ENCODE measurements at places on chromosomes 2 and 18.

DNA sequence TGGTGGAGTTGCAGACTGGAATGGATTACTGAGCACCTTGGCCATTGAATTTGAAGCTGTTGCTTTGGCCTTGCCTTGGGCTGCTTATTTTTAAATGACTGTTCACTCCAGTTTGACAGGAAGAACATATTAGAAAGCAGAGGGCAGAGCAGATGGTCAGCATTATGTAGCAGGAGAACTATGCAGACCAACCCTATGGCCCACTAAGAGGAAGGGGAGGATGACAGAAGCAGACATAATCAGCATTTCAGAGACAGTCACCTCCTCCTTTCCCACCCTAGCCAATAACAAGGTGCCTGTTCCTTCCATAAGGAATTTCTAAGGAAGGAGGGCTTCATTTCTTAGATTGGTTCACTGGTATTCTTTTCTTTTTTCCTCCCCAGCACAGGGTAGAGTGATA, 2.4 kb downstream of the CHRNA1 start:
- no peaks in the 10 kb centered on the region for H3K36me3 ChIP-seq
- no peak overlapping the region for H3K4me3 ChIP-seq
- no peaks in the 10 kb centered on the region for H3K4me1 ChIP-seq
- no peak overlapping the region for H3K27ac ChIP-seq

- H3K27me3 ChIP-seq = no peaks in the 10 kb centered on the region
- H3K36me3 ChIP-seq = no peaks in the 10 kb centered on the region
- no peaks in the 10 kb centered on the region for H3K4me1 ChIP-seq
- no peak overlapping the region for H3K4me3 ChIP-seq
Observed at GRCh38 chr18:37764541-37765288, 199.1 kb upstream of the CELF4 start.

GRCh38 chr2:20313659-20314058, 37.0 kb downstream of the PUM2 start:
- H3K27ac ChIP-seq = no peak overlapping the region
- no peak overlapping the region for H3K4me3 ChIP-seq
- H3K27me3 ChIP-seq = no peaks in the 10 kb centered on the region
- H3K4me1 ChIP-seq = no peaks in the 10 kb centered on the region
- DNase-seq = no peak
- peaks cover 2% of the 10 kb centered on the region for H3K36me3 ChIP-seq

- H3K4me1 ChIP-seq = no peaks in the 10 kb centered on the region
- no peak for DNase-seq
- H3K27ac ChIP-seq = no peak overlapping the region
- H3K4me3 ChIP-seq = no peak overlapping the region
- no peaks in the 10 kb centered on the region for H3K27me3 ChIP-seq
- no peaks in the 10 kb centered on the region for H3K36me3 ChIP-seq
Observed at GRCh38 chr2:182649316-182649715, 66.7 kb upstream of the DNAJC10 start.

- no peaks in the 10 kb centered on the region for H3K36me3 ChIP-seq
- H3K4me1 ChIP-seq = no peaks in the 10 kb centered on the region
- no peak overlapping the region for H3K27ac ChIP-seq
- DNase-seq = no peak
Observed at GRCh38 chr2:172311921-172312345, 115.5 kb upstream of the ITGA6 start.

DNA sequence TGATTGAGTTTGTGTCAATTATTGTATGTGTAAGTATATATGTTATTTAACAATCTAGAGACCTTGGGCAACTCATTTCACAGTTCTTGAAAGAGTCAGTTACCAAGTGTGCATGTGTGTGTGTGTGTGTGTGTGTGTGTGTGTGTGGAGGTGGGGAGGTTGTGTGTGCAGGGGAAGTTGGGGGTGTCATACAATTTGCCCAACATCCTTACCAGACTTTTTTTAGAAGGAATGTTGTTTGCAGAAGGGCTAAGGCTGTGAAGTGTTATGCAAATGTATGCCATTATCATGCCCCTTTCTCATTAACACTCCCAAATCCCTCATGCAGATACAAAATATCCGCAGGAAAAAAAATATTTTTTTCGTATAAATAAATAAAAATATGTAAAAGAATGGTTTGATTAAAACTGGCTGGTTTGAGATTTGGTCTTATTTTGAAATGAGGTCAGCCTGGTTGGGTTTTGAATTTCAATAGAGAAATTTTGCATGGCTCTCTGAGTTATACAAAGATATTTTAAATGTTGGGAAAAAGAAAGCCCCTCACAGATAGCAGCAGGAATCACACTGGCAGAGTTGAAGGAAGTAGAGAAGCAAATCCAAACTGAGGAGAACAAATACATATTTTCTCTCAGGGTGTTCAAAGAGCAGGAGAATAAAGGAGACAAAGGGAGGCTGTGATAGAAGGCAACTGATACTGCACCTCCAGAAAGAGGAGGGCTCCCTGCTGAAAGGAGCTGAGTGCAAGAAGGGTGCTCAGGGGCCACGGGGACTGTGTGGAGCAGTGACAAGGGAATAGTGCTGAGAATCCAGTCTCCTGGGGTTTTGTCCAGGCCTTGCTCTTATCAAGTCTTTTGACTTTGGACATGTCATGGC, 1365.5 kb upstream of the CELF4 start:
- no peak for DNase-seq
- no peaks in the 10 kb centered on the region for H3K27me3 ChIP-seq

GRCh38 chr2:55949211-55949610, 25.6 kb upstream of the EFEMP1 start:
- no peaks in the 10 kb centered on the region for H3K27me3 ChIP-seq
- H3K36me3 ChIP-seq = no peaks in the 10 kb centered on the region
- no peaks in the 10 kb centered on the region for H3K4me1 ChIP-seq

GRCh38 chr2:139020287-139020686, 240.1 kb upstream of the NXPH2 start:
- H3K4me1 ChIP-seq = no peaks in the 10 kb centered on the region
- DNase-seq = no peak
- H3K27me3 ChIP-seq = no peaks in the 10 kb centered on the region
- no peak overlapping the region for H3K4me3 ChIP-seq

DNA sequence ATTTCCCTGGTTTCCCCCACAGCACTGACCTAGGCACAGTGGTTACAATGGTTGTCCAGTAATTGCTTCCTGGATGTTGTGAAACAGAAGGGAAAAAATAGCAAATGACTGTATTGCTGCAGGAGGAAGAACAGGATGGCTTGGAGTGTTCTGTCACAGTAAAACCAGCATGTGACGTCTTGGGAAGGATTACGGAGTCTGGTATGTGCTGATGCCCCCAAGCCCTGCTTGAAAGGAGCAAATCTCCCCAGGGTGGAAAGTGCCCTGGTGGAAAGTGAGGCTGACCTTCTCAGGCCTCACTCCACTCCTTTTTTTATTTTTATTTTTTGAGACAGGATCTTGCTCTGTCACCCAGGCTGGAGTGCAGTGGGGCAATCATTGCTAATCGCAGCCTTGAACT, 7.8 kb downstream of the RAB11FIP5 start:
- DNase-seq = no peak
- no peaks in the 10 kb centered on the region for H3K36me3 ChIP-seq
- H3K4me1 ChIP-seq = peaks cover 7% of the 10 kb centered on the region
- no peak overlapping the region for H3K27ac ChIP-seq
- H3K4me3 ChIP-seq = no peak overlapping the region

DNA sequence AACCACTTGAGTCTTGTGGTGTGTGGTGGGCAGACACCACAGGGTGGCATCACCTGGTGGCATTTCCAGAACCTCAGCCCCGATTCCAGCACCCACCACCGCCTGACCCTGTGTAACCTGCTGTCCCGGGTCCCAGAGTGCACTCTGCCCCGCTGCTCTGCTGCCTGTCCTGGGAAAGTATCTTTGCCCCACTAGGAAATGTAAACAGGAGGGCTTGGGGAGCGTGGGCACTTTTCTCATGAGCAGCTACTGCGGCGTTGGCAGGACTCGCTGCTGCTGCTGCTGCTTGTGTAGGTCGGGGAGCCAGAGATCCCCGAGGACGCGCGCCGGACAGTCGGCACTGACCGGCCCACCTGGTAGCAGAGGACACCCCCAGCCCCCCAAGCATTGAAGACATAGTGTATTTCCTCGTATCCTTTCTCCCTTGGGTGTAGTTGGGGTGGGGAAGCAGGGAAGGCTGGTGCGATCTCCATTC, 13.4 kb downstream of the DTYMK start:
- H3K4me3 ChIP-seq = no peak overlapping the region
- H3K27ac ChIP-seq = no peak overlapping the region
- no peak for DNase-seq
- H3K4me1 ChIP-seq = no peaks in the 10 kb centered on the region
- H3K36me3 ChIP-seq = peaks cover 32% of the 10 kb centered on the region

GRCh38 chr2:59177748-59178147, 936.6 kb upstream of the FANCL start:
- H3K36me3 ChIP-seq = no peaks in the 10 kb centered on the region
- no peak for DNase-seq
- H3K4me3 ChIP-seq = no peak overlapping the region
- H3K4me1 ChIP-seq = no peaks in the 10 kb centered on the region
- no peaks in the 10 kb centered on the region for H3K27me3 ChIP-seq

- H3K27me3 ChIP-seq = no peaks in the 10 kb centered on the region
- H3K27ac ChIP-seq = no peak overlapping the region
- H3K4me3 ChIP-seq = no peak overlapping the region
- H3K36me3 ChIP-seq = no peaks in the 10 kb centered on the region
Observed at GRCh38 chr2:152577579-152577978, 139.7 kb downstream of the PRPF40A start.

DNA sequence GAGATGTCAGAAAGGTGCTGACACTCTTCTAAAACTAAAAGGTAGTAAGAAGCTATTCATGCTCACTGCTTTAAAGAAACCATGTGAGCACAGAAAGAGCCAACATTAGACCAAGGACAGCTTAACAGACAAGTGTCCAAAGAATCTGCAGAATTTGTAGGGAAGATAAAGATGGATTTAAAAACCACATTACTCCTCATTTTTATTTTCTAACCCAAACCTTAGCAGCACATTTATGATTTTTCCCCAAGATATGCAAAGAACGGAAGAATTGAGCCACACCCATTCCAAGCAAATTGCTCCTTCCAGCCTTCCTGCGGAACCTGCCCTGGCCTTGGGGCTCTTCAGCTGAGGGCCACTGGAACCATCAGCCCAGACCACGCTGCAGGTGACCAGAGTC, 26.9 kb downstream of the MBP start:
- no peak overlapping the region for H3K4me3 ChIP-seq
- H3K27me3 ChIP-seq = no peaks in the 10 kb centered on the region
- H3K36me3 ChIP-seq = no peaks in the 10 kb centered on the region
- peaks cover 5% of the 10 kb centered on the region for H3K4me1 ChIP-seq
- no peak overlapping the region for H3K27ac ChIP-seq

- H3K4me3 ChIP-seq = no peak overlapping the region
- no peaks in the 10 kb centered on the region for H3K36me3 ChIP-seq
- H3K4me1 ChIP-seq = peaks cover 2% of the 10 kb centered on the region
- H3K27me3 ChIP-seq = no peaks in the 10 kb centered on the region
- H3K27ac ChIP-seq = no peak overlapping the region
- no peak for DNase-seq
Observed at GRCh38 chr2:43818761-43819160, 19.9 kb downstream of the ABCG5 start.

DNA sequence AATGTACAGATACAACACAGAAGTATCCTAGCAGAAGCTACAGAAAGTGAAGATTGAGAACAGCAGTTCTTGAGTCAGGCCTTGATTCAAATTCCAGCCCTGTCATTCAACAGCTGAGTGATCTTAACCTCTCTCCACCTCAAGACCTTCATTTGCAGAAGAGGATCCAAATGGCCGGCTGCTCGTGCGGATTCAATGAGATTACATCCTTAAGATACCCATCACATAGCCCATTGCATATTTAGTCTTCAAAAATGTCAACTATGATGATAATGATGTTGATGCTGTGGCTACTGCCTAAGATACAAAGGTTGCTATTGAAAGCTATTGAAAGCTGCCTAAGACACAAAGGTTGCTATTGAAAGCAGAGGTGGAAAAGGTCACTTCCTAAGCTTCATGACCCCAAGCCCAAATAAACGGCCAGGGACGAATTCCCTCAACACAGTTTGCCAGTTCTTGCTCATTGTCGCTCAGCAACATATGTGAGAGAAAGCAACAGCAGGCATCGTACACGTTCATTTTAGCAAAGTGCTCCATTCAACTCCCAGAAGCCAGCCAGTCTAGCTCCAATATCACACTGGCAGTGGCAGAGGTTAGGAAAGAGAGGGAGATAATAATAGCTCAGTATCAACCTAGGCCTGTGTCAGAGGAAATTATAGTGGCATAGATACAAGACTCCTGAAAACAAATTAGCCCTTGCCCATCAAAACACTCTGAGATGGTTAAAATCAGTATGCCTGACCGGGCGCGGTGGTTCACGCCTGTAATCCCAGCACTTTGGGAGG, 36.1 kb downstream of the MRPL35 start:
- H3K36me3 ChIP-seq = no peaks in the 10 kb centered on the region
- H3K4me1 ChIP-seq = no peaks in the 10 kb centered on the region
- H3K4me3 ChIP-seq = no peak overlapping the region
- DNase-seq = no peak
